Dermis lymphatic vessel endothelial cell (primary cell): ENCODE measurements at places on chromosomes 16 and 17. TPM values are rescaled to one million over a fixed set of nuclear protein-coding genes. Genes with fewer than 3 reads are reported as not detected.

PLA2G10 gene
- not detected in 2 replicates for total RNA-seq

TEX19 gene
- not detected in 2 replicates for total RNA-seq

HLF gene
- total RNA-seq = not detected in 2 replicates

KRTAP17-1 gene
- not detected in 2 replicates for total RNA-seq

KRTAP2-3 gene
- total RNA-seq = not detected in 2 replicates

ELAC2 gene
- total RNA-seq = 56.7 and 78.0 TPM in 2 replicates

PDE6G gene
- 1.2 and 4.3 TPM in 2 replicates for total RNA-seq

DOK4 gene
- 13.5 and 24.7 TPM in 2 replicates for total RNA-seq

CACNG1 gene
- total RNA-seq = not detected in 2 replicates

HNF1B gene
- total RNA-seq = not detected in 2 replicates

RASD1 gene
- 2.7 and 3.6 TPM in 2 replicates for total RNA-seq

ACSM5 gene
- total RNA-seq = 3.7 and 5.2 TPM in 2 replicates

TPSD1 gene
- not detected in 2 replicates for total RNA-seq

NGFR gene
- total RNA-seq = under 0.01 TPM in 1 of 2 replicates, not detected in the other

KRTAP1-1 gene
- not detected in 2 replicates for total RNA-seq

UBE2Z gene
- 51.0 and 57.2 TPM in 2 replicates for total RNA-seq

SRCIN1 gene
- total RNA-seq = under 0.01 TPM in 1 of 2 replicates, not detected in the other

NATD1 gene
- total RNA-seq = 2.6 TPM in 2 replicates

MT1G gene
- total RNA-seq = 0.22 TPM in 1 of 2 replicates, not detected in the other

TSNAXIP1 gene
- 0.26 and 0.76 TPM in 2 replicates for total RNA-seq
